ENCODE measurements at places on chromosomes 5 and 9.

DNA sequence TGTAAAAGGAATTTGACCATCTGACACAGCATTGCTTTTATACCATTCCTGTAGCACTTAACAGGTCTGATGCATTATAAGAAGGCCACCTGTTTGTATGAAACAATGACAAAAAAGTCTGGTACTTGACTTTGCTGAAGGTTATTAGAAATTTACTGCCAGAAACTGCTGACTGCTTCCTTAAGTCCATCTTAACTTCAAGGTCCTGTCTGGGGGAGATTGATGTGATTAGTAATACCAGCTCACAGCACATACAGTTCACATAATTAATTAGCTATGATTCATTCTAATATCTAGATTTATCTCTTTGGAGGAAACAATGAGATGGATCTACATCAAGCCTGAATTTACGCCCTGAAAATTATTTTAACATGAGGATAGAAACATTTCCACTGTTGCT, 49.6 kb upstream of the TEK start:
- no peak for DNase-seq

GRCh38 chr5:132142459-132142858, 68.9 kb downstream of the CSF2 start:
- no peak for DNase-seq

DNA sequence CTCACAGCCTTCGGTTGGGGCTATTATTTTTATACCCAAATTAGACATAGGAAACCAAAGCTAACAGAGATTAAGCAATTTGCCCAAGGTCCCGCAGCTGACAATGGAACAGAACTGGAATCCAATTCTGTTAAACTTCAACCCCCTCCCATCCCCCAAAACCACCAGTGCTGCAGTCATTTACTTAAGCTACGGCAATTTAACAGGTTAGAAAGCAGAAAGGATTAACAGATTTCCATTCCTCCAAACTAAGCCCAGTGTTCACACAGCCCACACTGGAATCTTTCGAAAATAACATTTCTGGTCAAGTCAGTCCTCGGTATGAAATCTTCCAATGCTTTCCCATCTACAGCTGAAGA, 1023.1 kb upstream of the DMAC1 start:
- DNase-seq: no peak

DNA sequence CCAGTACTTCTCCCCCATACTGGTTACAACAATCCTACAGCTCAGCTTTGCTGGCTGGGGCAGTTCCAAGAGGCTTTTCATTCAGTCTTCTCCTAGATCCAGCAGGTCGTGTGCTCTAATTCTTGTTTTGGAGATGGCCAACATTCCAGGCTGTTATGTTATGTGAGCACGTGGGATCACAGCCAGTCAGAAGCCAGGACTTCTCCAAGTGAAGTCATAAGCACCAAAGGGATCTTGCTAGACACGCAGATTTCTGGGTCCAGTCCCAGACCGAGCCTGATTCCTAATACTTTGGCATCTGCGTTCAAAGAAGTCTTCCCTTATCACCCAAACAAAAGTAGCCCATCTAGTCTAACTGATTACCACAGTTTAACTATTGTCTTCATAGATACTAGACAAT, 1.4 kb upstream of the LARP1 start:
- no peak for DNase-seq

GRCh38 chr9:109755040-109755439, 25.0 kb upstream of the PALM2AKAP2 start:
- DNase-seq: no peak

Data from vagina (tissue), 2 donors.